ENCODE measurements at places on chromosomes 3 and 15. TPM values are rescaled to one million over a fixed set of nuclear protein-coding genes. Genes with fewer than 3 reads are reported as not detected.

The P2RY1 gene
- total RNA-seq, result 0.35 TPM

The ATP2B2 gene
- not detected for total RNA-seq

The ARGFX gene
- not detected for total RNA-seq

The PP2D1 gene
- not detected for total RNA-seq

The SUCLG2 gene
- total RNA-seq, result 31.7 TPM

The DCLK3 gene
- total RNA-seq, result not detected

The SERINC4 gene
- total RNA-seq, result not detected

The COL6A5 gene
- 0.12 TPM for total RNA-seq

The LXN gene
- 16.0 TPM for total RNA-seq

The ESYT3 gene
- 0.30 TPM for total RNA-seq

The ACAN gene
- 0.15 TPM for total RNA-seq

The LRRC49 gene
- total RNA-seq, result 10.9 TPM

The DIS3L gene
- total RNA-seq, result 13.6 TPM

The NEDD4 gene
- total RNA-seq, result 13.5 TPM

The KLHL6 gene
- total RNA-seq, result not detected

The PLSCR2 gene
- not detected for total RNA-seq

The THUMPD3 gene
- 44.9 TPM for total RNA-seq

The B3GALNT1 gene
- total RNA-seq, result 8.2 TPM

The SLC35G2 gene
- 2.8 TPM for total RNA-seq

The HYAL1 gene
- 0.60 TPM for total RNA-seq

The TATDN2 gene
- total RNA-seq, result 7.1 TPM

The SLITRK3 gene
- not detected for total RNA-seq

The SI gene
- not detected for total RNA-seq

The PAQR5 gene
- 0.15 TPM for total RNA-seq

The BTLA gene
- total RNA-seq, result not detected

The SLC9C1 gene
- 0.70 TPM for total RNA-seq

The WDR93 gene
- not detected for total RNA-seq

The GOLGA8S gene
- total RNA-seq, result not detected

The PLCL2 gene
- total RNA-seq, result 5.0 TPM

The ELP6 gene
- 32.2 TPM for total RNA-seq

The SEMA3G gene
- total RNA-seq, result not detected

The SHF gene
- total RNA-seq, result 1.3 TPM

The C15orf62 gene
- not detected for total RNA-seq

The SH2D7 gene
- not detected for total RNA-seq

The AADACL2 gene
- not detected for total RNA-seq

The CAMK2N2 gene
- 0.12 TPM for total RNA-seq

The PRR23A gene
- not detected for total RNA-seq

The PEX5L gene
- total RNA-seq, result not detected

The TIGIT gene
- not detected for total RNA-seq

The ILDR1 gene
- not detected for total RNA-seq

The ARPC4 gene
- total RNA-seq, result 143 TPM

The SLC15A2 gene
- total RNA-seq, result 0.15 TPM

The RTP1 gene
- under 0.01 TPM for total RNA-seq

The SEC62 gene
- 42.3 TPM for total RNA-seq

The GPD1L gene
- total RNA-seq, result 5.5 TPM

The GNAT1 gene
- total RNA-seq, result not detected

The CASR gene
- total RNA-seq, result not detected

The SPINK8 gene
- total RNA-seq, result not detected
